ENCODE measurements at places on chromosomes 1 and 21.

- no peak for DNase-seq
Measured at GRCh38 chr1:4797016-4797410, 142.6 kb downstream of the AJAP1 start.

DNA sequence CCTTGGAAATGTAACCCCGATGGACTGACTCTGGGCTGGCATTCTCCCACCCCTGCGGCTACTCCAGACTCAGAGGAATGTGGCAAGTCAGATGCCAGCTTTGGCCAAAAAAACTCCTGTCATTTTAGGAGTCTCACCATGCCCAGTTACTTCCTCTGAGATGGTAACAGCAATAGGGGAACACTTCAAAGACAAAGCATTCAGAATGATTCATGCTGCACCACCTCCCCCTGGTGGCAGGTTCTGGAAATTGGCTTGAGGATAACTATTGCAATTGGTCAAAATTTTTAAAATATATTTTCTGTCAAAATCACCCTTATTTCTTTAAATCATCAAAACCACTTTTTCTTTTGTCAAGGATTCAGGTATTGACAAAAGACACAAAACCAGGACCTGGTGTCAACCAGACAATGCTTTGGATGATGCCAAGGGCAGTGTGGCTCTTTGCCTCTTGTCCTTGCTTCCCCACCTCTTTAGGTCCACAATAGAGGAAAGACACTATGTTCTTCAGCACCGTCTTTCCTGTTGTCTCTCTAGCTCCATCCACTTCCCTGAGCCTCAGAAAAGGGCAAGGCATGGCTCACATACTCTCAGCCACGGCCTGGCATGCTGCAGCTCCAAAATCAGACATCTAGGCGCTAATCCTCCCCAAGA, 9.9 kb upstream of the CDCA8 start:
- peak; percentile 86 for DNase-seq

DNA sequence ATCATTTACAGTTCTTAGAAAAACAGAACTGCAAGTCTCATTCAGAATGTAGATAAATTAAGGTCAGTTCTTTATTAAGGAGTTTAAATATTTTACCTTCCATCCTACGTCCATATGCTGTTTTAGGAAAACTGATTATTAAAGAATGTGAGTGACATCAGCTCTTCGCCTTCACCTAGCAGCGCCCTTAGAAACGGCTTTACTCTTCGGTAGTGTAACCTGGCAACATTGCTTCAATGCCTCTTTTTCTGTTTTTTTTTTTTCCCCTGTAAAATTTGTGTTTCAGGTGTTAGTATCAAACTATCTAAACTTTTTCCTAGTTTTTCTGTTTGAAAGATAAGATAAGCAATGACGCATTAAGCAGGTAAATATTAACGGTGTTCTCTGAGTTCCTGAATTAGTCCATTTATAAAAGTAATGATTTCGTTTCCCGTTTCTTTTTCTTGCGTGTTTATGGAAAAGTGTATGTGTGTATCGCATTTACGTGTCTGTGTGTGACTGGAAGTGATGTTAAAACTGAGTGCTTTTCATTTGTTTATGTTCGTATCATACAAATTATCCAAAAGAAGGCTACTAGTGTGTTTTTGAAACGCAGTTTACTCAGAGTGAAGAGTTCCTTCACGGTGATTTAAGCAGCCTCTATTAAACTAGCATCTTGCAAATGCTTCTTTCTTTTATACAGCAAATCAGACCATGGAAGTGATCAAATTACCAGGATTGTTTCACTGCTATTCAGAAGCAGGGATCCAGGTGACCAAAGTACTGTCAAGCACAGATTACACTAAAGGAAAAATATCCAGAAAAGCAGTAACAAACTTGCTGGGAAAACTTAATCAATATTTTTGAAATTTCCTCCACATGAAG, 139.0 kb downstream of the SDCCAG8 start:
- DNase-seq = no peak

GRCh38 chr21:45049714-45050344, 24.6 kb upstream of the ADARB1 start:
- no peak for DNase-seq
